ENCODE measurements at places on chromosomes 2 and 18. TPM values are rescaled to one million over a fixed set of nuclear protein-coding genes. Genes with fewer than 3 reads are reported as not detected.
A peak's percentile ranks its signal among the peaks of the same experiment; 100 is the strongest.

DNA sequence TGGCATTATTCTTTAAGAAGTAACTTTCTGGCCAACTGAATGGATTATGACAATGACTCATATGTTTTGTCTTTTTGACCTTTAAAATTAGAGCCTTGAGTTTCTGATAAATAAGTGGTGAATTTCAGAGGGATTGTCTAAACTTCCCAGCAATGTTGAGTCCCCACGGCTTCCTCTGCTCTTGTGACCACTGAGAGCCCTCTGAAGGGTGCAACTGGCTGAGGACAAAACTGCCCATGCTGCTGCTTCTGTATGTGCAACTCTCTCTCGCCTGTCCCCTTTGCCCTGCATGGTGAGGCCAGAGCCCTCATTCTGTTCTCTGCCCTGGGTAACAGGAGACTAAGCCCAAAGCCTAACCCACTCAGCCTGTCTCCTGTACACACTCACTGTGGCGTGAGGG is 52.7 kb upstream of the SLC14A1 start:
- DNase-seq = no peak

DNA sequence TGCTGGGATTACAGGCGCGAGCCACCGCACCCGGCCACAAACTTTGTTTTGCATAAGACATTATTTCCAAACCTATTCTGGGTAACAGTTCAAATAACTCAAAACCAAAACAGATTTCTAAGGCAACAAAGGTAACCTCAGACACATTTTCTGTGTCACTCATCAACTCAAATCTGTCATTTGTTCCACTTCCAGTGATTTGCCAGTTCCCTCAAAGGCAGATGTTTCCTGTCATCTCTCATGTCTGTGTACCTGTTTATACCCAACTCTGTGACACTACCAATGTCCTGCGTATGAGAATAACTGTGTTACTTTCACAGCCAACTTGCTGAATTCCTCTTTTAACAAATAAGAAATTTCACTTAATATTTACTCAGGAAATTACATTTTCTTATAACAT is 54.4 kb downstream of the SCN3A start:
- DNase-seq = no peak

The DYTN gene
- total RNA-seq = not detected

DNA sequence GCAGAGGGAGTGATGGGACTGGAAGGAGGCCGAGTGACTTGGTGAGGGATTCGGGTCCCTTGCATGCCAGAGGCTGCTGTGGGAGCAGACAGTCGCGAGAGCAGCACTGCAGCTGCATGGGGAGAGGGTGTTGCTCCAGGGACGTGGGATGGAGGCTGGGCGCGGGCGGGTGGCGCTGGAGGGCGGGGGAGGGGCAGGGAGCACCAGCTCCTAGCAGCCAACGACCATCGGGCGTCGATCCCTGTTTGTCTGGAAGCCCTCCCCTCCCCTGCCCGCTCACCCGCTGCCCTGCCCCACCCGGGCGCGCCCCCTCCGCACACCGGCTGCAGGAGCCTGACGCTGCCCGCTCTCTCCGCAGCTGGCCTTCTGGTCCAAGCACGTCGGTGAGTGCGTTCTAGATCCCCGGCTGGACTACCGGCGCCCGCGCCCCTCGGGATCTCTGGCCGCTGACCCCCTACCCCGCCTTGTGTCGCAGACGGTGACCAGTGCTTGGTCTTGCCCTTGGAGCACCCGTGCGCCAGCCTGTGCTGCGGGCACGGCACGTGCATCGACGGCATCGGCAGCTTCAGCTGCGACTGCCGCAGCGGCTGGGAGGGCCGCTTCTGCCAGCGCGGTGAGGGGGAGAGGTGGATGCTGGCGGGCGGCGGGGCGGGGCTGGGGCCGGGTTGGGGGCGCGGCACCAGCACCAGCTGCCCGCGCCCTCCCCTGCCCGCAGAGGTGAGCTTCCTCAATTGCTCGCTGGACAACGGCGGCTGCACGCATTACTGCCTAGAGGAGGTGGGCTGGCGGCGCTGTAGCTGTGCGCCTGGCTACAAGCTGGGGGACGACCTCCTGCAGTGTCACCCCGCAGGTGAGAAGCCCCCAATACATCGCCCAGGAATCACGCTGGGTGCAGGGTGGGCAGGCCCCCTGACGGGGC is 4.6 kb downstream of the PROC start:
- no peak for DNase-seq

- DNase-seq = no peak
Observed at GRCh38 chr18:3079653-3080052, 66.7 kb upstream of the LPIN2 start.

- DNase-seq = peak; percentile 34
Observed at GRCh38 chr2:111119822-111120252, 877 bp upstream of the BCL2L11 start.

DNA sequence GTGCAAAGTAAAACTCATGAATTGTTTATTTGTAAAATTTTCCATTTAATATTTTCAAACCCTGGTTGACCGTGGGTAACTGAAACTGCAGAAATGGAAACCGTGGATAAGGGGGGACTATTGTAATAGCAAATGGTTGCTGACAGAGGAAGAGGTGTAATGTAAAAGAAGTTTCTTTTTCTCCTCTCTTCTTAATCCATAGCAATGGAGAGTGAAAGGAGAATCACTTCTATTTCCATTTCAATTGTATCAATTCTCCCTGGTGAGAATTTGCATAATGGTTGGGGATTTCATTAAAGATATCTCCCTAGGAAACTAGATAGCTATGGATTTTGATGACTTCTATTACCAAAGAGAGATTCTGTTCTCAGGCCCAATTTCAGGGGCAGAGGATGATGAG is 24.8 kb downstream of the TACR1 start:
- DNase-seq = no peak

DNA sequence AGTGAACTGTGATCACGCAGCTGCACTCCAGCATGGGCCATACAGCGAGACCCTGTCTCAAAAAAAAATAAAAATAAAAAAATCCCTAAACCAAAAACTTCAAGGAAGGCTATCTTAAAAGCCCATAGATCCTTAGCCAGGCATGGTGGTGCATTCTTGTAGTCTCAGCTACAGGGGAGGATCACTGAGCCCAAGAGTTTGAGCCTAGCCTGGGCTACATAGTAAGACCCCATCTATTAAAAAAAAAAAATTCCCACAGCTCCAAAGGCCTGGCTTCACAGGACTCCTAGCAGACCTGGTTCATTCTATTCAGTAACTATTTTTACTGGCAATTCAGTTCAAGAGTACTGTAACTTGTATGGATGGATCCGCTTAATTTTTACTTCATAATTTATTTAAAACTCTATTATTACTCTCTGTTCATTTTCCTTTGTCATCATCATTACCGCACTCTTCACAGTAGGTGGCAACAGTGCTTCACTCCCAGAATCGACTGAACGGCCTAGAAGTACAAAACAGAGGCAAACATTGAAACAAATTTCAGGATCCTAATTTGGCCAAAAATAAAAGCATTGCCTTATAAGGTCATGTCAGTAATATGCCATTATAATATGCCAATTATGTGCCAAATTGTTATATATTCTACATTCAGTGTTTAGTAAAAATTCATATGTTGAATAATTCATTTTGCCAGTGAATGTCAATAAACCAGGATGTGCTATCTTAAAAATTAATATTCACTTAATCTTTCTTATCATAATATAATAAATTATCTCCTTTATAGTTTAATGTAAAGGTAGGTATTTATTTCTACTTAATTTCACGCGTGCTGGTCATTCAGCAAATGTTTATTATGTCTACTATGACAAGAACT is 14.3 kb upstream of the STAM2 start:
- DNase-seq = peak; percentile 58

GRCh38 chr2:149466635-149467034 is 120.9 kb downstream of the MMADHC start:
- DNase-seq = no peak

The GCKR gene
- total RNA-seq = not detected

GRCh38 chr2:162734866-162735265 is 103.7 kb downstream of the KCNH7 start:
- DNase-seq = no peak

- peak; percentile 54 for DNase-seq
Observed at GRCh38 chr2:206530727-206531126, 87.4 kb downstream of the ADAM23 start.

The DLGAP1 gene
- 1.6 TPM for total RNA-seq

The CNGA3 gene
- not detected for total RNA-seq

DNA sequence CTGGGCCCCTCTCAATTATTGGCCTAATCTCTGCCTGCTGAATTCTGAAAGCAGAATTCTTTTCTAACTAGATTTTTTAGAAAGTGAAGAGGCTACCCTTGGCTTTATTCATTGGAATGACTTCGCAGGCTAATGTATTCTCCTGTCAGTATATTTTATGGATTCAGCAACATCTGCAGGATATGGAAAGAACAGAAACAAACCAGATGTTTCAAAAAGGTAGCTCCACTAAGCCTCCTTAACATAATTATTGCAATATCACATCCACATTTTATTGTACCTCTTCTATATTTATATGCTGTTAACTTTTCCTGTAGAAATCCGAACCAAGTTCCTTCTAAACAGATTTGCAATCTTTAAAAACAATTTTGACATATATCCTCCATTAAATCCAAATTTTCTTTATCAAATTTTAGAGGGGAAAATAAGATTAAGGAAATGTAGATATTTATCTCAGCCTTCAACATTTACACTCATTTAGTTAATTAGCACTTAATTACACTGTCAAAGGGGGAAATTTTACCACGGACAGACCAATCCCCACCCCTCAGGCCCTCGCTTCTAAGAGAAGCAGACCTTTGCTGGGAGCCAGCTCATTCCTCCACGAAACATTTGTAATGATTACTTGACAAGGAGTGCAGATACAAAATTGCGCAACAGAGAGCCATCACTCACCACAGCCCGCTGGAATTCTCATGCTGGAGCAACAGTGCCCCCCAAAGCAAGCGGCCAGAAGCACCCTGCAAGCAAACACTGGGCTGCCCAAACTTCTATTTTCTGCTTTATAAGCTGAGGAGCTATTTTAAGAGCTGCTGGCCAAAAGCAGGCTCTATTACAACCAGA is 253.4 kb downstream of the ETAA1 start:
- DNase-seq = peak; percentile 65

The UGT1A8 gene
- total RNA-seq = 19.6 TPM

The FAM237A gene
- not detected for total RNA-seq

The OR6B2 gene
- not detected for total RNA-seq

The VIL1 gene
- total RNA-seq = 1,274 TPM

GRCh38 chr18:48979944-48980890 is 29.5 kb upstream of the SMAD7 start:
- no peak for DNase-seq
